ENCODE measurements at places on chromosomes 6 and 20.

DNA sequence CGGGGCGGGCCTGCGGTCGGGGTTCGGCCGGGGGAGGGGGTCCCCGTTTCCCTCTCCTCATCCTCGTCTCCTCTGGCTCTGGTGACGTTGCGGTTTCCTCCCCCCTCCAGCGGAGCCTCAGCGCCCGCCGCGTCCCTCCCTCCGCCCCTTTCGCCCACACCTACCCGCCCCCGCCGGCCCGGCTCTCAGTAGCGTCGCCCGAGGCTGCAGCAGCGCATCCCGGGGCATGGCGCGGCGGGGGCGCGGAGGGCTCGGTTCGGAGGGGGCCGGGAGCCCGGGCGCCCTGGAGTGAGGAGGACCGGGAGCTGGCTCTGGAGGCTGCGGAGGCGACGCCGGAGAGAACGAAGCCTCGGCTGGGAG lies at the start of gene DSE:
DSE (plus strand) TSS at position 188 of the 360 bp plus-strand sequence. CDS start 28,304 bp downstream, outside the sequence.
- peak; percentile 76 for DNase-seq

DNA sequence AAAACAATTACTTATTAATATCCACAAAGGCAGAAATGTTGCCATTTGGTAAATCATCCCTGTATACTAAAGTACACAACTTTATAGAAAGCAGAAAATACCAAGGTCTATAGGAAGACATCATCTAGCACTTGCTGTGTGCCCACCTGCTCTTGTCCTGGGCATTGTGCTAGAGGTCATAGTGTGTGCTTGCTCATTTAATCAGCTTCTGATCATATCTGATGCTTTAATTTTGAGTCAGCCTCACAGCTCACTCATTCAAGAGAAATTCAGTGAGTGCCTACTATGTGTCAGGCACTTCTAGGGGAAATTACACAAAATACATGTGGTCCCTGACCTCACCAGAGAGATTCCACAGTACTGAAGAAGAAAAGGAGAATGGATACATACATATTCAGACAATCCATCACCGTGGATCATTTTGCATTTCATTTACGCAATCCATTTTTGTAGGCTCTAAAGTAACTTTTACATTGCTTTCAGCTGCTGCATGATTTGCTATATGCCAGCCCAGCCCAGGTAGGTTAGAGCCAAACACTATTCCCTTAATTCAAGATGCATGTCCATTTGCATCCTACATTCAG lies 167.9 kb upstream of the MCHR2 start:
- no peak for DNase-seq

DNA sequence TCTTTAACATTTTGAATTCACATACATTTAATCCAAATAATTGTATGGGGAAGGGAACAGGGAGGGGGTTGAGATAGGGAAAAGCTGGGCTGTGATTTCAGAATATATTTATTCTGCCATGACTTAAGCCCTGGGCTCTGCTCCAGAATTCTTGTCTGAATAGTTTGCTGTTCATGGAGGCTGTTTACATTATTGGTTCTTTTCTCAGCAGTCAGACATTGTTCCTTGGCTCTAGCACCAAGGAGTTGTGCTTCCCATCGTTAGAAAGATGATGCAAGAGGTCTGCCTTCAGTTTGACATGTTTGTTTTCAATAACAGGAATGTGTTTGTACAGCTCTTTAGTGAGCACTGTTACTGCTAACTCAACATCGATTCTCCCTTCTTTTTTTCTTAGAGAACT lies 198.8 kb upstream of the CDYL start:
- DNase-seq = no peak

DNA sequence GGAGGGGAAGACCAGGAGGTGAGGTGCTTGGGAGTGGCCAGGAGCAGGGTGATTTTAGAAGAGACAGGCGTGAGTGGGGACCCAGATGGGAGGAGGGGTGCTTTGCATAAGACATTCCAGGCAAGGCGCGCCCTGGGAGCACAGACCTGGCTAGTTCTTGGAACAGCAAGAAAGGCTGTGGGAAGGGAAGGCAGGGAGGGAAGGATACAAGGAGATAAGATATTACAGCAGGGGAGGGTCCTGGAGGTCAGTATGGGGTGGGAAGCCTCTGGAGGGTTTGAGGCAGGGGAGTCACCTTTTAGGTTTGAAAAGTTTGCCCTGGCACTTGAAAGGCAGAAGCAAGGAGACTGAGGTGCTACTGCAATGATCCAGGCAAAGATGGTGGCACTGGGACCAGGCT lies 111.8 kb downstream of the ZDHHC14 start:
- DNase-seq = no peak

GRCh38 chr6:106103728-106104109 lies 17.6 kb downstream of the PRDM1 start:
- DNase-seq = no peak

DNA sequence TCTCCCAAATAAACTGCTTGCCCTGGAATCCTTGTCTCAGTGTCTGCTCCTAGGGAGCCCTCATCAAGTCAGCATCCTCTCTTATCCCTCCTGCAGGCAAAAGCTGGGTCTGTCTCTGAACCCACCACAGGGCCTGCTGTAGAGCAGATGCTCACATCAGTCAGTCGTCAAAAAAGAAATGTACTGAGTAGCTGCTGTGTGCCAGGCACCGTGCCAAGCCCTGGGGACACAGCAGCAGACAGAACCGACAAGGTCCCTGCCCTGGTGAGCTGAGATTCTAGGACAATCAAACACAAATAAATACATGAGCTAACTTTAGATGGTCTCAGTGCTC lies 68.5 kb downstream of the EYA2 start:
- DNase-seq = no peak
